CD4-positive, alpha-beta T cell treated with Interleukin-21 for 1 hour (primary cell): ENCODE measurements at places on chromosomes 3 and 15.

GRCh38 chr3:139264375-139264774 lies 79.4 kb upstream of the MRPS22 start:
- no peak for DNase-seq

DNA sequence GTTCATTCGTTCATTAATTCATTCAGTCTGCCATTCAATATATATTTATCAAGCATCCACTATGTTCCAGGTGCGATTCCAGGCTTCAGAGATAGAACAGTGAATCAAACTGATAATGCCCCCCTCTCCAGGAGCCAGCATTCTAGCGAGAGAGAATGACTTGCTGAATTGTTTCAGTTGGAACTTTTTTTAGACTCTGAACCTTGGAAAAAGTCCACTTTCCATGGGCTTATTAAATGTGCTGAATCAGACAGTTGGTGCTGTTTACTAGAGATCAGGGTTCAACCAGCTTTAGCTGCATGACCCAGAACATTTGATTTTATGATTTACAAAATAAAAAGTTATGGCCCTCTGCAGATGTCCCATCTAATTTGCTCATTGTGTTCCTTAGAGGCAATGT lies 213.2 kb downstream of the THSD4 start:
- DNase-seq, result no peak

- no peak for DNase-seq
These were observed 161.9 kb downstream of the ATG7 start for GRCh38 chr3:11434017-11434526.

- DNase-seq, result no peak
These were observed 109.2 kb downstream of the EPHB1 start for GRCh38 chr3:134904241-134904771.

DNA sequence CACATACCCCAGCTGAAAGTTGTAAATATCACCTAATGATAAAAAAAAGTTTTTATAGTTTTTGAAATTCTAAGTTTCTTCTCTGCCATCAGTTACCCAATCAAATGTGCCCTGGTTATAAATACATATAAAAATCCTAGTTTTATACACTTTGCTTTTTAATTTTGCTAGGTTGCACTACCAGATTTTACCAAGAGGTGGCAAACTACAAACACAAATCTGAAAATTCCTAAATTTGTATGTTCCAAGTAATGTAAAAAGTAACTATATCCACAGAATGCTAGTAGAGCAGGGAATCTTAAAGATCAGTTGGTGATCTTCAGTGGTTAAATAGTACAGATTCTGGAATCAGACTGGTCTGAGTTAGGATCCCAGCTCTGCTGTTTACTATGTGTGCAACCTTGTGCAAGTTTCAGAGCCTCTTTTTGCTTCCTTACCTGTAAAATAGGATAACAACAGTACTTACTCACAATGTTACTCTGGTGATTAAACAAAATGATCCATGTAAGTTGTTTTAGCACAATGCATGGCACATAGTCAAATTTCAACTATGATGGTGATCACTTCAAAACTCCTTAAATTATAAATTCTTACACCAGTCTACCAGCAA lies 11.0 kb downstream of the TRPM7 start:
- DNase-seq, result peak; percentile 55

DNA sequence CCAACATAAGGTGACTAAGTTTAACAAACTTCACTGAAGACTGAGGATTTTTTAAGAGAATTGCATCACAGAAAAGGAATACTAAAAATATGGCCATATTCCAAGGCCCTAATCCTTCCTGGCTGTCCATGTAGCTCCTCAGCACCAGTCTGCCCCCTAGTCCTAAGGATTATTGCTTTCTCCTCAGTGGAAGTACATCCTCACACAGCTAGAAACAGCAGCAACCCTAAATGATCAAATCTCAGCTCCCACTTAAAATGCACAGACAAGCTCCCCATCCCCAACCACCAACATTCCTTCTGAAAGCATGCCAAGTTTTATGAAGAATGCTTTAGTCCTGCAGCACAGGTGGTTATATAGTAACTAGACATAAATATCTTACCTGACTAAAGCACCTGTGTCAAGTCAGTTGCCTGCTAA lies 14.7 kb downstream of the ST3GAL6 start:
- no peak for DNase-seq

DNA sequence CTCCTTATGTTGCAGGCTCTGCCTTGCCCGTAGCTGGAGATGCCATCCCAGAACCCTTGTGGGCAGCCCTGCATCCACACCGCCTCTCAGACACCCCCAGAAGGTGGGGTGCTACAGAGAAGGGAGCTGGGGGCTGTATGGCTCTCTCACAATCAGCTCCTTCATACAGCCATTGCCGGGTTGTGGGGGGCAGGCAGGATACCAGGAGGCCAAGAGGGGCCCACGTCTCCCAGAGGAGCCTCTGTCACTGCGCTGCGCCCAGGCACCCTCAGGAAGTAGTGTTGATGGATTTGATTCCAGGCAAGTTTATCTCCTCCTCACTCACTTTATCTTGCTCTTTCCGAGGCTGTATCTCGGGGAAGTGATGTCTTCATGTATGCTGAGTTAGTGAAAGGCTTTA lies 171.6 kb downstream of the CHDH start:
- no peak for DNase-seq

DNA sequence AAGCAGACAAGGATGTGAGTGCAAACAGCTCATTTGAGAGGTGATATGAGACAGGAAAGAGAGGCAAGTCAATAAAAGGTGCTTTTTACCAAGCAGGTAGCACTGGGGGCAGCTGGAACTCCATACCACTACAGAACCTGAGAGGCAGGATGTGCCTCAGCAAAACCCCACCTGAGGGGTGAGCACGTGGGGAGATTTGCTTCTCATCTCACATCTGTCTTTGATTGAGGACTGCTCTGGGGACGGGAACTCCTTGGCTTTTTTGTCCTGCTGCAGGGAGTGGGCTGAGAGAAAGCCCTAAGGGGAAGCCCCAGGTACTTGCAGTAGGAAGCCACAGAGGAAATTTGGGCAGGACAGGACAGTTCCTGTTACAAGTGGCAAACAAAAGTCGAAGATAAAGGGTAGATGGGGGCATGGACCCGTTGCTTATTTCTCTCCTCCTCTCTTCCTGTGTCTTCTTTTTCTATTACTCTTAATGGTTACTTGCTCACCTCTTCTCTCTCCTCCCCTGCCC lies 27.1 kb downstream of the CFAP161 start:
- no peak for DNase-seq

GRCh38 chr3:25442486-25442885 lies 14.4 kb downstream of the RARB start:
- DNase-seq, result no peak

DNA sequence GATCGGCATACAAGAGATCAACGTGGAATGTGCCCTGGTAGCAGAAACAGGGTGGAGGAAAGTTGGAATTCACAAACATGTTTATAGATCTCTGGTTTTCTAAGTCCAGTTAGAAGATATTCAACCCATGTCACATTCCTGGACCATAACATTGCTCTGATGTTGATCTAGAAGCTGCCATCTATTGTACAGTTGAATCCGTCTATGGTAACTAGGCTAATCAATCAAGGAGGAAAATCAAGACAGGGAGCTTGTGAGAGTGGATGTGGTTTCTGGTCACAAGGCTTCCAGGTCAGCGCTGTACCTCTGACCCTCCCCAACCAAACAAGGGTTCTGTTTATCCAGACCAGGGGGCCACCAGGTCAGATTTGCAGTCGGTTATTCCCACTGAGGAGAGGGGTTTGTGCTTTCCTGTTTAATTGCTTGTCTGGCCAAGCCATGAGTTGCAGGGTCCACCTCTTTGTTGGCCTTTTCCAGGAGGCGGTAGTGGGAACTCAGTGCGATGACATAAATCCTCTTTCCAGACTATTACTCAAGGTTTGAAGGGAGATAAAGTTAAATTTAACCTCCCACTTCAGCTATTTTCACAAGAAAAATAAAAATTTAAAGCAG lies 130.3 kb downstream of the SLCO3A1 start:
- no peak for DNase-seq

DNA sequence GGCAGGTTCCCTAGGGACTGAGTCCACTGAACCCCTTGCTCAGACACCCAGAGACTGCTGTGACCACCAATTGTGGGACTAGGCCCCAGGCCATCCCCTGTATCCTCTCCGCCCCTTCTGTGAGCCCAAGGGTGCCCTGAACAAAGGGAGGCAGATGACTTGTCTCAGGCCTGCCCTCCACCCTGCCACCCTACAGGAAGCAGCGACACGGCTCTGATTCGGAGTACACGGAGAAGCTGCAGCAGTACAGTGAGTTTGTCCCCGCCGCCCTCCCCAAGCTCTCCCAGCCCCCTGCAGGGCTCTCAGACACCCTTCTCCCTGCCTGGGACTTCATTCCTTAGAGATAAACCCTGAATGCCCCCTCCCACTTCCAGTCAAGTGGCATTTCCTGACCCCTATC lies 16.6 kb downstream of the EPHB3 start:
- no peak for DNase-seq

- no peak for DNase-seq
These were observed 130.8 kb downstream of the VPS8 start for GRCh38 chr3:184942735-184943134.

GRCh38 chr3:7854266-7854665 lies 647.4 kb upstream of the LMCD1 start:
- no peak for DNase-seq

- no peak for DNase-seq
These were observed 33.3 kb upstream of the GABRB3 start for GRCh38 chr15:26806151-26806550.

DNA sequence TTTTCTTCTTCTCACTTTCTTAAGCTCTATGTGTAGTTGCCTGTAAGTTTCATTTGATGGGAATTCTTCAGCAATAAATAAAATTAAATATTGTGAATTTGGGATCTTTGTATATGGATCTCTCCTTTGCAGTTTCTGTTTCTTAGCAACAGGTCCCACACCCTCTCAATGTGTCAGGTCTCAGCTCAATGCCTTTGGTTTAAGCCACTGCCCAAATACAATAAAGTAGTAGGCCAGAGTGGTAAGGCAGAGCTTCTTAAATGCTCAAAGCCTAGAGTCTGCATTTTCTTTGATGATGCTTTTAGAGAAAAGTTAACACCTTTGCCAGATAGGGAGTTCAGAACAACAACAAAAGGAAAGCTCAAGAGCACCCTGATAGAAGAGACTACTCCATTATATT lies 343.7 kb downstream of the NSUN3 start:
- no peak for DNase-seq

DNA sequence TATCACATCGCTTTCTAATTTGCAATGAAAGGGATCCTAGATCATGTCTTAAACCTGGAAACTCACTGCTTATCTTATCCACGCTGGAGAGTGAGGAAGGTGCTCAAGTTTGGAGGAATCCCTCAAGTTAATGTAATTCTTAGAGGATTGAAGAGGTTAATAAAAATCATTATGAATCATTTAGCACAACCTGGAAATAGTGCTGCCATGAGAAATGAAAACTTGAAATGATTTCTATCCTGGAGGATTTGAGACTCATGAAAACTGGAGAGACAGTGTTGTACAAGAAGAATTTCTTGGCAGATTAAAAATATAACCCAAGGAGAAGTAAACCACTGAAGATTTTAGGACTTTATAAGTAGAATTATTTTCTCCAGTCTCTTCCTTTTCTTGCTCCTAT lies 125.9 kb downstream of the ADAMTS9 start:
- no peak for DNase-seq

DNA sequence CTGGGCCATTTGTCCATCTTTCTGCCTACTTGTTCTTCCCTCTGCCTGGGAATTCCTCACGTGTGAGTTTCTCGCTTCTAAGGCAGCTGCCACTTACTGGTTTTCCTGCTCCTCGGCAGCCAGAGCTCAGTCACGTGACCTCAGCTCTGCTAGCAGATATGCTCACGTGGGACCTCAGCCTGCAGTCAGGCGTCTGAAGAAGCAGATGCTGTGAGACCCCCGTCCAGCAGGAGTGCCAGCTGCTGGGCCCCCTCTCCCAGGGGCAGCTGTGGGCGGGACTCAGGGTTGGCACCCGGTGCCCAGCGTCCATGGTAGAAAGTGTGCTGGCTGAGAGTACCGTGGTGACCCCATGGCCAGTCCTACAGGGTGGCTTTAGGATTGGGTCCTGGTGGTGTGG lies 161.3 kb upstream of the TLE3 start:
- peak; percentile 66 for DNase-seq

DNA sequence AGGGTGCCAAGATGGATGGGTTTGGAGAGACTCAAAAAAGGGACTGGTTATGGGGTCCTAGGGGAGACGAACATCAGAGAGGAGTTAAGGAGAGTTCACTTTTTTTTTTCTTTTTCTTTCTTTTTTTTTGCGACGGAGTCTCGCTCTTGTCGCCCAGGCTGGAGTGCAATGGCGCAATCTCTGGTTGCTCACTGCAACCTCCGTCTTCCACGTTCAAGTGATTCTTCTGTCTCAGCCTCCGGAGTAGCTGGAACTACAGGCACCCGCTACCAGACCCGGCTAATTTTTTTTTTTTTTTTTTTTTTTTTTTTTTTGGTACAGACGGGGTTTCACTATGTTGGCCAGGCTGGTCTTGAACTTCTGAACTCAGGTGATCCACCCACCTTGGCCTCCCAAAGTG lies 1.2 kb downstream of the SPINT1 start:
- DNase-seq, result no peak

DNA sequence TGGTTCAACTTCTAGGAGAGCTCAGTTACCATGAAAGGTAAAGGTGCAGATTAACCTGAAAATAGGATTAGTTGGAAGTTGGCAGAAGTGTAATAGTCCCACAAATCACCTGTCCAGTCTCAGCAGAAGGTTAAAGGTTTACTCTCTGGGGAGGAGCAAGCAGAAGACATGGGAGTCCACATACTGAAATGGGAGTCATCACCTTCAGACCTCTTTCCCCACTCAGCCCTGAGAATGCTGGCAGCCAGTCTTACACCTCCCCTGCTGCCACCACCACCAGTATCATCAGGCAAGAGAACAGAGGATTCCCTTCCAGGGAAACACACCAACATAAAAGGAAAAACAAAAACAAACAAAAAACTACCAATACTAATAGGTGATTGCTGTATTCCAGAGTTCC lies 13.8 kb upstream of the PLA2G4D start:
- no peak for DNase-seq

GRCh38 chr3:190252080-190252479 lies 70.2 kb downstream of the CLDN1 start:
- DNase-seq, result no peak

DNA sequence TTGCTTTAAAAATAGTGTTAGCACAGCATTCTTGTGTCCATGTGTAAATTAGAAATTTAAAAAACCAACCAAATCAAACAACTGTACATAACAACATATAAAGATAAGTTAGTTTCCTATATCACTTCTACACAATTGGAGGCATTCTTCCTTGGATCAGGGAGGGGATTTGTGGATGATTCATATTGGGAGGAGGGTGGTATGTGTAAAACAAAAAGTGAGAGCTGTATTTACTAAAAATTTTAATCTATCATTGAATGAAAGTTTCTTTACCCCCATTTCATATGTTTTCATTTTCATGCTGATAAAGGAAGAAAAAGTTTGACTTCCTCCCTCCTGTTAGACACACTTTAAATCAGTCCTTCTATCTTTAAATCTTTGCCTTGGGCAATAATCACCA lies 325.0 kb downstream of the SATB1 start:
- no peak for DNase-seq

- DNase-seq, result no peak
These were observed 223.0 kb downstream of the TBL1XR1 start for GRCh38 chr3:176974279-176974678.

DNA sequence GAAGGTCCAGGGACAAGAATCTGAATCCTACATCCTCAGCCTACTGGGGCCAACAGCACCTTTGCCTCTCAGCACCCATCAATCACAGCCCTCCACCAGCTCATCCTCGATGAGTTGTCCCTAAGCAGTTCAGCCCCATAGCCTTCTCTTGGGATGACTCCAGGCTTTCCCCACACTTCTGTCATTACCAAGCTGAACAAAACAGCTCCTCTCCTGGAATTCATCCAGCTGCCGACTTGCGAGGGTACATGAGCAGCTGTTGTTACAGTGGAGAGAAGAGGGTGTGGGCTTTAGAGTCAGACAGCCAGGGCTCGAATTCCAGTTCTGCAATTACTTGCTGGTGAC lies 69.0 kb upstream of the THBS1 start:
- DNase-seq, result no peak
